ENCODE measurements at places on chromosomes 5 and 9.

DNA sequence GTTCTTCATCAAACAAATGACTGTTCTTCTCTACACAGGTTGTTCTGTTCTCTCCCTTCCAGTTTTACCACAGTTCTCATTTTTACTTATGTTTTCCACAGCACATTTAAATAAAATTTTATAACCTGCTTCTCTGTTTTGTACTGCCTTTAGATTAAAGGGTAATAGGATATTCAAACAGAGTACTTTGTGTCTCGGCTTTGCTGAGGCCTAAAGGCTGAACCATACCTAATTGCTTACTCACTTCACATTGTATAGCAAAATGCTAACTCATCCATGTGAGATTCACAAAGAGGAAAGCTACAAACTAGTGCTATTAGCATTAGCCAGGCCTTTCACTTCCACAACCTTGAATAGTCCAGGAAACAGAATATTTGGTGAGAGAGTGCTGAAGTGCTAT lies 200.3 kb downstream of the TRPM3 start:
- DNase-seq = no peak

- no peak for DNase-seq
Measured at GRCh38 chr5:142131394-142131793, 22.8 kb downstream of the NDFIP1 start.

- DNase-seq = no peak
Measured at GRCh38 chr5:112636751-112637150, 100.9 kb upstream of the APC start.

DNA sequence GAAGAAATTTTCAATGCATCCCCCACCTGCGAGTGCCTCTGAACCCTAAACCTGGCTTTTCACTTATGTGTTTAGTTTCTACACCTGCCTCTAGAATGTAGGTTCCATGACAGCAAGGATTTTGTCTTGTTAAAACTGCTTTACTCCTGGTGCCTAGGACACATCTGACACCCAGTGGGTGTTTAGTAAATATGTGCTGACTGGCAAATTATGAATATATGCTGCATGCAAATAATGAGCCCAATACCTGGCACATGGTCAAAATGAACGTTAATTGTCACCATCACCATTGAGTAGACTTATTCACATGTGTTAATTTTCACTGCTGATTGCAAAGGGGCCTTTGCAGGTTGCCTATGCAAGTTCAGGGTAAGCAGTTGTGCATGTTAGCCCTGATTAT lies 249.9 kb upstream of the WWC1 start:
- DNase-seq = no peak

- DNase-seq = no peak
Measured at GRCh38 chr9:109166771-109167601, at the start of gene FRRS1L. Gene FRRS1L, minus strand, starts transcription at chr9:109167249. Its CDS starts 111 bp downstream, at chr9:109167138.

DNA sequence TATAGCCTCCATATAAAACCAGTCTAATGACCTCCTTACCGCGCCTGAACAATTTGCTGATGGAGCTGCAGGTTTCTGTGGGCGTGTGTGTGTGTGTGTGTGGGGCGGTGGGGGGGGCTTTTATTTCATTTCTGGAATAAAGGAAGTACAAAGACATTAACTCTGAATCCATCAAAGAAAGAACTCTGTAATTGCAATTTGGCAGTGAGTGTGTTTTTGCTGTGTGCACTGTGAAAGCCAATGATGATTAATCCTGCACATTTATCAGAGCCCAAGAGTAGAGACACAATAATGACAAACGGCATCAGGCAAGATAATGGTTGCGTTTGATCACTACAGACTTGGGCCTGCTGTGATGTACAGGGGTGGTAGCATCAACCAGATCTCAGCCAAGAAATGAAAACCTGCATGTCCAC lies 29.3 kb upstream of the NDFIP1 start:
- DNase-seq = no peak

GRCh38 chr9:23596913-23597634 lies 229.0 kb downstream of the ELAVL2 start:
- DNase-seq = no peak

- no peak for DNase-seq
Measured at GRCh38 chr5:6768590-6769230, 55.5 kb downstream of the TENT4A start.

- no peak for DNase-seq
Measured at GRCh38 chr5:78610163-78610583, 38.4 kb downstream of the LHFPL2 start.

DNA sequence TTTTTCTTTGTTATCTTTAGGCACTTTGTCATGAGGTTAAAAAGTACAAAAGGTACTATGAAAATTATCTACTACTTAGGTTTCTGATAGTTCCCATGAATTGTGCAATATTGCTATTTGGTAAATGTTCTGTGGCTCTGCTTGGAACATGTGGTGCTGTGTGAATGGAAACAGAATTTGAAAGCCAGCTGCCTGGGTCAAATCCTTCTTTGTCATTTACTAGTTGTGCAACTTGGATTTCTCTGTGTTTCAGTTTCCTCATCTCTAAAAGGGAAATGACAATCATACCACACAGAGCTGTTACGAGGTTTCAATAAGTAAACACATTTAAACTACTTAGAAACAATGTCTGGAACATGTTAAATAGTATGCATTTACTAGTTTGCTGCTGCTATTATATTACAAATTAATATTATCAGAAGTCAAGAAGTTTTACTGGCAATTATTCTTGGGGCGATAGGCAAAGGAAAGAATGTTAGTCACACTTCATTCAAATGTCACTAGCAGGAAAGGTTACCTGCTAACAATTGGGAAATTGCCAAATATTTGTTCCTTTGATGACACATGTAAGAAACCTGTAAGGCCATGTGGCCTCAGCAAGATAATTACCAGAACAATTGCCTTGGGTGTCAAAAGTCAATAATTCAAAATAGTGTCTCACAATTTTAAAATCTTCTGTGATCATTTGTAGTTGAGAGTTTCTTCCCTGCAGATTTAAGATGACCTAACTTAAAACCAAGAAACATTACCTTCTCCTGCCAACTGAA lies 184.8 kb downstream of the KIAA0825 start:
- no peak for DNase-seq

- peak; percentile 34 for DNase-seq
Measured at GRCh38 chr5:87944553-87945285, 323.9 kb downstream of the TMEM161B start.

DNA sequence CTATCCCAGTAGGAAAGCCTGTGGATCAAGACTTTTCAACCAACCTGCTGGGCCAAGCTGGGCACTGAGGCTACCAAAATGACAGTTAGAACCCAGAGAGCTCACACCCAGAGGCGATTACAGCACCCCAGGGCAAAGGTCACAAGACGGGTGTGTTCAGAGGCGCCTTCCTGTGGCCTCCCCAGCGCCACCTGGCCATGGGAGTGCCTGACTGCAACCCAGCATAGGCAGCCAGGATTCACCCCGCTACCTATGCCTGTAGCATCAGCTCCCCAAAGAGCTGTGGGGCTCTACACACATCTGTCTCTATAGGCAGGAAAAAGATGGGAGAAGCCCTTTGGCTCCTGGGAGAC lies 33.5 kb downstream of the PDGFRB start:
- no peak for DNase-seq

- DNase-seq = no peak
Measured at GRCh38 chr5:78903861-78904260, 81.2 kb downstream of the ARSB start.

- DNase-seq = no peak
Measured at GRCh38 chr5:93055971-93056370, 525.0 kb downstream of the NR2F1-AS1 start.

- no peak for DNase-seq
Measured at GRCh38 chr9:77464661-77465060, 183.5 kb downstream of the GNA14 start.

GRCh38 chr9:113737517-113738271 lies 138.4 kb upstream of the ZNF618 start:
- DNase-seq = no peak

DNA sequence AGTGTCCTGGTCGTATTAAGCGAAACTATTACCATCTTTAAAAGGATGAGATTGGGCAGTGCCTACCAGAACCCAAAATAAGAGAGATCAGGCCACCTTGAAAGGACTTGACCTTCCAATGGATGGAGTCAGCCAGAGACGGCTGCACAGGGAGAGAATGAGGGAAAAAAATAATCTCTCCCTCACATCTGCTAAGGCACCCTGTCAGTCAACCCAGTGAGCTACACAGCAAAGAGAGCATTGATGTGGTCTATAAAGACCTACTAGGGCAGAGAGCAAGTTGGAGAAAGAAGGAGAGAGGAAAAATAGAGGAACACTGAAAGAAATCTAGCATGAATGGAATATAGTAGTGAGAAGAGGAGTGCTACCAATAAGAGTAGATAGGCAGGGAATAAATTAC lies 68.0 kb upstream of the FTMT start:
- no peak for DNase-seq

DNA sequence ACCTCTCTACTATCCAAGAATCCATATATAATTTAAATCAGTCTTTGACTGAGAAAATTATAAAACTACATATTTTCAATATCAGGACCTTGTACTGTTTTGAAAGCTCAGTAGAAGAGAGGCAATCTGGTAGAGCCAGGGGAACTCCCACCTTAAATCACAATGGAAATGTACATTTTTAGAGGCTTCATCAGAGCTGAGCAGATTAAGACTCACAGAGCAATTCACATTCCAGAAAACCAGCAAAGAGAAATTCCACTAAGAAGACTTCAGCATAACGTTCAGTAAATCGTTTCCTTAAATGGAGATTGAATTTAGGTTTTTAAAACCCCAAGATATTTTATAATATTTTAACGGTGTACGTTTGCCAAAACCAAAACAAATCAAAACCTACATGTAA lies 227.8 kb upstream of the TRPM3 start:
- DNase-seq = no peak

DNA sequence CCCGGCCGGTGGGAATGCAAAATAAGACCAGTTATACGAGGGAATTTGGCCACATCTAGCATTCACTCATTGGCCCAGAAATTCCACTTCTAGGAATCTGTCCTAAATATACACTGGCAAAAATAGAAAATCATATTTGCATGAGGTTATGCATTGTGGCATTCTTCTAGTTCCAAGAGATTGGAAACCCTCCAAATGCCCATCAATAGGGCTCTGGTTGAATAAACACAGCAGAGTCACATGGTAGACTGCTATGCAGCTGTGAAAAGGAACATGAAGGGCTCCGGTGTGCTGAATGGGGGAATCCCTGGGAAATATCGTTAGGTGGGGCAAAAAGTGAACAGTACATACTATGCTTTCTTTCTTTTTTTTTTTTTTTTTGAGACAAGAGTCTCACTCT lies 36.8 kb downstream of the PTGES start:
- no peak for DNase-seq

DNA sequence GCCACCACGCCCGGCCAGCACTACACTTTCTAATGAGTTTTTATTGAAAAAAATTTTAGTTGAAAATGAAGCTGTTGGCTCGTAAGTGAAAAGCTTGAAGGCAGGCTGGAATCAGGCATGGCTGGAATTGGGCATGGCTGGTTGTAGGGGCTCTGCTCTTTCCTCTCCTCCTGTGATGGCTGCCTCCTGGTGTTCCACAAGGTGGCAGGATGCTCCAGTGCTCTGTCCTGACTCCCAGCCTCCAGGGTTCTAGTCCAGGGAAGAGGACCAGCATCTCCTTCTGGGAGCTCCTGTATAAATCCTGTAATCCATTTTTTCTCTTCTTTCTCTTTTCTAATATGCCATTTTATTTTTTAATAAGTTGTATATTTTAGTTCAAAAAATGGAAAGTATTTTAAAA lies 57.2 kb upstream of the DHFR start:
- DNase-seq = no peak

GRCh38 chr9:113482341-113482740 lies 18.8 kb downstream of the RGS3 start:
- DNase-seq = no peak

Data from left ventricle myocardium inferior (tissue), 1 donor.